Hepatocyte (in vitro differentiated cells): ENCODE measurements at places on chromosomes 12 and 14. TPM values are rescaled to one million over a fixed set of nuclear protein-coding genes. Genes with fewer than 3 reads are reported as not detected.

- no peaks in the 10 kb centered on the region for H3K36me3 ChIP-seq
- no peaks in the 10 kb centered on the region for H3K4me1 ChIP-seq
- DNase-seq: no peak
- H3K4me3 ChIP-seq: no peak overlapping the region
These were observed 141.6 kb upstream of the CPSF6 start for GRCh38 chr12:69097619-69098368.

GRCh38 chr14:88952901-88953300 is 128.4 kb downstream of the TTC8 start:
- H3K4me1 ChIP-seq: no peaks in the 10 kb centered on the region
- DNase-seq: no peak
- no peak overlapping the region for H3K27ac ChIP-seq

DNA sequence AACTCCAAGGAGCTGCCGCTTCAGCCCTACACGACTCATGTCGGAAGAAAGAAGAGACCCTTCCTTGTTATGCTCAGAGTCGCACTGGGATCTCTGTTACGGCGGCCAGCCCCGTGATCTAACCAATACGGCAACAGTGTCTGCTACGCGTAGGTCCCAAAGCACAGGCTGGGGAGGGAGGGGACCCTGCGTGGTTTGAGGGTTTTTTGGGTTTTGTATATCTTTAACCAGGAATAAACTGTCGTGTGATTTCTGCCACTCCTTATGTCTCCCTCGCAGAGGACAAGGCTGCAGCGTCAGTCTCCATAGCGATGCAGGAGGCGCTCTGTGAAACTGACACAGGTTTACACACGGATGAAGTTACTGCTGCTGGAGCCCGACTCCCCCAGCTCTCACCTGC is 60.0 kb upstream of the DIO3 start:
- no peaks in the 10 kb centered on the region for H3K27me3 ChIP-seq
- no peaks in the 10 kb centered on the region for H3K36me3 ChIP-seq
- no peak overlapping the region for H3K27ac ChIP-seq
- peaks cover 9% of the 10 kb centered on the region for H3K4me1 ChIP-seq
- no peak overlapping the region for H3K4me3 ChIP-seq

Gene ACOT6
- not detected in 2 replicates for total RNA-seq

DNA sequence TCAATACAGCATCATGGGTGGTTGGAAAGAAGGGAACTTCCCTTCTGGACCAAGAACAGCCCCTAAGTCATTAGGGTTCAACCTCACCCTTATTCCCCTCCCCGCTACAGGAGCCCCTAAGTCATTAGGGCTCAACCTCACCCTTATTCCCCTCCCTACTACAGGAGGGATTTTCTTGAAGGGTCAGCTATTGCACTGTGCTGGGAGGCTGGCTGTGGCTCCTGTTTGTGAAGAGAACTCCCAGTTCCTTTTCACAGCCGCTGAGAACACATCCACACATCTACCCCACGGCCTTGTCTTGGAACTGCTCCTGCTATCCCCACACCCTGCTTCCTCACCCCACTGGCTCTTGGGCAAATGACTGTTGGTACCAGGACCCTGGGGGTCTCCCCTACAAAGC is 44.9 kb downstream of the ERH start:
- H3K27me3 ChIP-seq: no peaks in the 10 kb centered on the region
- DNase-seq: no peak

Gene TXNRD1
- 103 and 113 TPM in 2 replicates for total RNA-seq

DNA sequence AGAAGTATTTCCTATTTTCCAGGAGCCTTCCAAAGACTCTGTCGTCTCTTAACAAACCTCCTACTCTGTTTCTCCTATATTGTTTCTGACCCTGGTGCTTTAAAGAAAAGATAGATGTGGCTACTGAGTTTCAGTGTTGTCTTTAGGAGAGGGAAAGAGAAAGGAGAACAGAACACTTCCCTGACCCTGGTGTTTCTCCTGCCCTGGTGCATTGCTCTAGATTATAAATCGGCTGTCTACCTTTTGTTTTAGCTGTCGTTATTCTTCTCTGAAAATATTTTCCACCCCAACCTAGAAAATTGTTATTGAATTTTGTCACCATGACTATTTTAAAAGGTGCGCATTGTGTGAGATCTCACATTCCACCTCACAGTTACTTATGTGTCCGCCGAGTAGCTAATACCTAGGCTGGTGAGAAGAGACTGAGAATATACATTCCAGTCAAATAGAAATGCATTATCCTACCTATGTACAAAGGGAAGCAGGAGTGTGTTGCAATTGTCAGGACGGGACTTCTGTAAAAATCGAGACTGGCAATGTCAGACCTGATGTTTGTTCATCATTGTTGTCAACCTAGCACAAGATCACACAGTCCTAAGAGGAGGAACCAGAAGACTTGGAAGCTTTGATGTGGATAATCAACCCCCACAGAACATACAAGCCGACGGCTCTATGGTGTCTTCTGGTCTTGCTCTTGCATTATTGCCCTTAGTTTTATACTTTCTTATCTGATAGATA is 108.7 kb upstream of the SLC38A4 start:
- no peak overlapping the region for H3K4me3 ChIP-seq
- no peak for DNase-seq
- H3K4me1 ChIP-seq: no peaks in the 10 kb centered on the region
- no peaks in the 10 kb centered on the region for H3K27me3 ChIP-seq
- no peaks in the 10 kb centered on the region for H3K36me3 ChIP-seq

DNA sequence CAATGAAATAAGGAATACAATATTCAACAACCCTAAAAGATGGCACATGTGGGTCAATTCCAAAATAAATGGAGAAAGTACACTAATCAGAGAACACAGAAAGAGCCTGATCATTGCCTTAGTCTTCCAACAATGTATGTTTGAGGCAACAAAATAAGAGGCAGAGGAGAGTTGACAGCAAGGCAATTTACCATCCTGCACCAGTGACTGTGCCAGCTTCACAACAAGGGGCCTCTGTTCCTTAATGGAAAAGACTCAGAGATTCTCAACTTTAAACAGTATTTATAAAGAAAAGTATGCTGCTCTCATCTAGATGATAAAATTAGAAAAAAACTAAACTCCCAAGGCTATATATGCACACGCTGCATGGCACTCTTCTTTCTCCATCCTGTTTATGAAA is 25.9 kb downstream of the EPS8 start:
- H3K4me1 ChIP-seq: no peaks in the 10 kb centered on the region
- H3K27me3 ChIP-seq: no peaks in the 10 kb centered on the region
- no peaks in the 10 kb centered on the region for H3K36me3 ChIP-seq
- H3K27ac ChIP-seq: no peak overlapping the region
- DNase-seq: no peak
- no peak overlapping the region for H3K4me3 ChIP-seq

Gene GPR132
- total RNA-seq: 0.24 and 0.83 TPM in 2 replicates

Gene ADSS1
- 3.1 and 3.8 TPM in 2 replicates for total RNA-seq

Gene HOXC9
- total RNA-seq: 0.10 and 0.60 TPM in 2 replicates

Gene CAMKK2
- total RNA-seq: 20.2 and 21.5 TPM in 2 replicates

GRCh38 chr14:93961620-93962019 is 14.8 kb downstream of the ASB2 start:
- no peak for DNase-seq
- no peak overlapping the region for H3K27ac ChIP-seq
- no peak overlapping the region for H3K4me3 ChIP-seq
- H3K36me3 ChIP-seq: no peaks in the 10 kb centered on the region
